ENCODE measurements at places on chromosomes 7 and 10.

DNA sequence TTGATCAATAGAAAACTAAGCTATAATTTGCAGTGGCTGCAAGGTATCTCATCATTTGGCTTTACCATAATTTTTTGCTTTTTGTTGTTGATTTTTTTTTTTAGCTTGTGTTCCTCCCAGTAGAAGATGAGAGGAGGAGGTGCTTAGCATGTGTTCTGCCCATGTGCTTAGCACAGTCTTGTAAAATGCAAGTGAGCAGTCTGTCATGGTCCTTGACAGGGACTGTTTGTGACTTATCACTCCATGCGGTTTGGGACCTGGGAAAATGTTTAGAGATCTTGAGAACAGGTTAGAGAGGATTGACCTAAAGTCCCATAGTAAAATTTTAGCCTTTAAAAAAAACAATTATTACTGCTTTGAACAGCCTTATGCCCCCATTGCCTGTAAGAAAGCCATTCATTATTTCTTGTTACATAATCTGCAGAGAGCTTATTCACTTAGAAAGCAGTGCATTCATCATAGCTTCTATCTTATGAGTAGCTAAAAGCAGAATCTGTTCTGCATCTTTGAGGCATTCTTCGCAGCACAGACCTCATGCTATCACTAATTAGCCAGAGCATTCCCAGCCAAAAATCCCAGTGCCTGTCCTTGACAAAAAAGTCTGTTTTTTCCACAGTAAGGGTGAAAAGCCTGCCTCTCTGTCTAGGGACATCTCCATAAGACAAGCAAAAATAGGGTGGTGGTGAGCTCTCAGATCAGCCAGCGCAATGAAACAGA, 748.7 kb upstream of the GALNT17 start:
- no peak for DNase-seq

DNA sequence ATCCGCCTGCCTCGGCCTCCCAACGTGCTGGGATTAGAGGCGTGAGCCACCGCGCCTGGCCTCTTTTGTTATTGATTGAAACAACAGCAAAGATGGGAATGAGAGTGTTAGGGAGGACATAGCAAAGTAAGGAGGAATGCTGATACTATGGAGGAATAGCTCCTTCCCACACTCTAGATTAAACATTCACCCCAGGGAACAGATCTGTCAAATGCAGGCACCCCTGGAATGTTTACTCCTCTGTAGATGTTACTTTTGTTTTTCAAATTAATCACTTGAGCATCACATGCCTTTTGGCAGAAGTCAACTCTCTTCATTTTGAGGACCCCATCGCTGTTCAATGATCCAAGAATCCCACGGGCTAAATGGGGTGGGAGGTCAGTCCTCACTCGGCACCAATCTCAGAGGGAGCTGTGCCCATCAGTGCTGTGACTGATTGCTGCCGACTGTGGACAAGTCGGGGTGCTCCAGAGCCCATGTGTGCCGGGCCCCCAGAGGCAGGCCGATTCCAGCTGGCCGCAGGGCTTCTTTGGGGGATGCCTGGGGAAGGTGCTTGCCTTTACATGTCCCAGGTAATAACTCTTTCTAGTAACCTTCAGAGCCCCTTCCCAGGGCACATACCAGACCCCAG, 10.2 kb upstream of the COBL start:
- DNase-seq, result no peak

DNA sequence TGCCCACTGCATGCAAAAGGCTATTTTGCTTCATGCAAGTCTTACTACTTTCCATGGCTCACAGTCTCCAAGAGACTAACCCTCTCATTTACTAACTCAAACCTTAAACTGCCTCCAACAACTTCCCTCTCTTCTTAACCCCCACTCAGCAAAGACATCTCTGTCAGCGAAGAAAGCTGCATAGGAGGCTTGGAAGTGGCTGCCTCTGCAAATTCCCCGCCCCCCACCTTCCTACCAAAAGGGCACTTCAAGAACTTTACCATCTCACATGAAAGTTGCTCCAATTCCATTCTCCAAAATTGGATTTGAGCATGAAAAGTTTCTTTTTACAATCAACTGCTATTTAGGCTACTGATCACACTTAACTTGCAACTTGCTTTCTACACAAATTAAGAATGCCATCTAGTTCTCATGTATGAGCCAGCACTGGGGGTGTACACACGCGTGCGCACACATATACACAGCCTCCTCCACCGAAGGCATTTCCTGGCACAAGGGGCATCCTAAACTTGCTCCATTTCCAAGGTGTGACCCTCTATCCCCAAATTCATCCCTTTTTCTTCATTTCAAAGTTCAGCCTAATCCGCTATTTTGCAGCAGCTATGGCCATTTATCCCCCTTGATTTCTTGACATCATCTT, 1.8 kb downstream of the CCDC6 start:
- no peak for DNase-seq

- DNase-seq, result no peak
Observed at GRCh38 chr10:75350791-75351190, 50.8 kb downstream of the ZNF503 start.

GRCh38 chr10:29430101-29430500, 141.2 kb downstream of the LYZL1 start:
- no peak for DNase-seq

- no peak for DNase-seq
Observed at GRCh38 chr10:68665841-68666240, 55.2 kb upstream of the CCAR1 start.

- no peak for DNase-seq
Observed at GRCh38 chr7:141738592-141739013, 445 bp downstream of the SSBP1 start.

- peak; percentile 45 for DNase-seq
Observed at GRCh38 chr10:32256613-32257437, 90.1 kb downstream of the EPC1 start.

DNA sequence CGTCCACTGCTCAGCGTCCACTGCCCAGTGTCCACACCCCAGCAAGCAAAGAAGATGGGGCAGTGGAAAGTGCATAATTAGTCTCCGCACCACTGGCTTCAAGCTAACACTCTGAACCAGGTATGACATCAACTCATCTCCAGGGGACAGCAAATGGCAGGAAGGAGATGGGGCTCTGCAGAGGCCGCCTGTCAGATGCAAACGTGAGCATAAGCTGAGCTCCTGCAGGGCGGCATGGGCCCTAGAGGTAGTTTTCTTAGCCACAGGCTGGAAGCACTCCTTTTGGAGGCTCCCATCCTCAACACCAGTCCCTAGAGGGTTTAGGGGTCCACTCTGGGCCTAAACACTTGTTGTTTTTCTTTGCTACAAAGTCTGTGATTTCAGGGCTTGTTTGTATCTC, 335.8 kb upstream of the MKI67 start:
- DNase-seq, result no peak

DNA sequence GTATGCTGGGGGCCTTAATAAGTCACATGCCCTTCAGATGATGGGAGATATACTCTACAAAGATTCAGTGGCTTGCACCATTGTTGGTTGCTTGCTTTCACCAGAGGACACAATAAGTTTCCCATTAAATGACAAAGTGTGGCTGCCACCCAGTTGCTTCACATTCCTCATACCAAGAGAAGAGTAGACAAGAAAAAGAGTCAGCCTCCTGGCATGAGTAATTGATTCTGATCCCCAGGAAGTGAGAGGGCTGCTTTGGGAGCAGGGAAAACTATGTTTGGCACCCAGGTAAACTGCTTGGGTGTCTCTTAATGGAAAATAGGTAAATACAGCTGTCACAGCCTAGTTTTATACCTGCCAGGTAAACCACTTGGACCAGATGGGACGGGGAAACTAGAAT, 66.7 kb upstream of the IL6 start:
- DNase-seq, result no peak

GRCh38 chr10:71782221-71782916, 9.0 kb upstream of the VSIR start:
- no peak for DNase-seq

DNA sequence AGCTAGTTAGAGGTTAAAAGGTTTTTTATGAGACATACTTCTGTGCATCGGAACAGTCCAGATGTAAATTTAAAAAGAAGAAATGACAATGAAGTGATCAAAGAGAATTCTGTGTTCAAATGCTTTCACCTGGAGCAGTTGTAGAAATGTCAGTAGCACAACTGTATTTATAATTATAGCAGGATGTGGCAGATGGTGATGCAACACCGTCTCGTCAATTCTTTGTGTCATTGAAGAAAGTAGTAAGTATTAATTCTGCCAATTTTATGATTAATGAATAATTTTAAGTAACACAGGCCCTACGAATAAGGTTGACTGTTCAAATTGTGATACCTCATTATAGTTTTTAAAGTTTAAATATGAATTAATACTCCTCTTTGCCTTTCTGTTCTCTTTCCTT, 171.1 kb downstream of the ADK start:
- DNase-seq, result no peak

DNA sequence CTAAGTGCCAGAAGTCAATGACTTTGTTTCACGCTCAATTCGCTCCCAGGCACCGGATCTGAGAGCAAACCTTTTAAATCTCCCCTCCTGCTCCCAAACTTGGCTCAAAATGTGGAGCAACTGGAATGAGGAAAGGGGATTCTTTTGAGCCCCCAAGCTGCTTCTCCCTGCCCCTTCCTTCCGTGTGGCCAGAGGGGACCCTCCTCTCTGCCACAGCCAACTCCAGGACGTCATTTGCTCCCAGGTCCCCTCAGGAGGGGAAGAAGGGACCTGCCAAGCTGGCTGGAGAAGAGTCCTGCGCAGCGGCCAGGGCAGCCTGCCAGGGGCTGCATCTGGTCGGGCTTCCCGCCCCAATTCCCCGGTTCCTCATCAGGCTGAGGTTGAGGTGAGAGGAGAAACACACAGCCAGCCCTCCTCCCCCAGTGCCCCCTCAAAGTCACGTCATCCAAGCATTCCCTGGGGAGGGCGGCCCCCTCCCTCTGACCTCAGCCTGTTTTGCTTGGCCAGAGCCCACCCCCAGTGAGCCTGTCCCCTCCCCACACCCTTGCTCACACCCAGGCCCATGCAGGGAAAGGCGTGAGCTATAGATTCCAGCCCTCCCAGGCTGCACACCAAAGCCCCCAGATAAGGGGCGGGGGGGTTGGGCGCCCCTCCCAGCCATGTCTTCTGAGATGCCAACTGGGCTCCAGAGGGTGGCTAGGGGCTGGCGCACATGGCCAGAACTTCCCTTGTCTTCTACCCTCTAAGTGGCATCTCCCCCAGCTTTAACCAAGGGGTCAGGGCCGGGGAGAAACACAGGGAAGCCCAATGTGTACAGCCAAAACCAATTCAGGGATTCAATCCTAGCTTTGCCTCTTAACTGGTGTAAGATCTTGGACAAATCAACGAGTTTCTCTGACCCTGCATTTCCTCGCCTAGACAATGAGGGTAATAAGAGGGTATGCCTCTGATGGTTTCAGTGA, 35.0 kb downstream of the SH3PXD2A start:
- no peak for DNase-seq

GRCh38 chr7:42611961-42612360, 299.9 kb downstream of the C7orf25 start:
- no peak for DNase-seq

- no peak for DNase-seq
Observed at GRCh38 chr10:130485236-130485957, 349.2 kb downstream of the GLRX3 start.

GRCh38 chr7:135980012-135980551, 2.9 kb upstream of the MTPN start:
- DNase-seq, result no peak

GRCh38 chr10:98167191-98167590, 32.7 kb downstream of the R3HCC1L start:
- no peak for DNase-seq

DNA sequence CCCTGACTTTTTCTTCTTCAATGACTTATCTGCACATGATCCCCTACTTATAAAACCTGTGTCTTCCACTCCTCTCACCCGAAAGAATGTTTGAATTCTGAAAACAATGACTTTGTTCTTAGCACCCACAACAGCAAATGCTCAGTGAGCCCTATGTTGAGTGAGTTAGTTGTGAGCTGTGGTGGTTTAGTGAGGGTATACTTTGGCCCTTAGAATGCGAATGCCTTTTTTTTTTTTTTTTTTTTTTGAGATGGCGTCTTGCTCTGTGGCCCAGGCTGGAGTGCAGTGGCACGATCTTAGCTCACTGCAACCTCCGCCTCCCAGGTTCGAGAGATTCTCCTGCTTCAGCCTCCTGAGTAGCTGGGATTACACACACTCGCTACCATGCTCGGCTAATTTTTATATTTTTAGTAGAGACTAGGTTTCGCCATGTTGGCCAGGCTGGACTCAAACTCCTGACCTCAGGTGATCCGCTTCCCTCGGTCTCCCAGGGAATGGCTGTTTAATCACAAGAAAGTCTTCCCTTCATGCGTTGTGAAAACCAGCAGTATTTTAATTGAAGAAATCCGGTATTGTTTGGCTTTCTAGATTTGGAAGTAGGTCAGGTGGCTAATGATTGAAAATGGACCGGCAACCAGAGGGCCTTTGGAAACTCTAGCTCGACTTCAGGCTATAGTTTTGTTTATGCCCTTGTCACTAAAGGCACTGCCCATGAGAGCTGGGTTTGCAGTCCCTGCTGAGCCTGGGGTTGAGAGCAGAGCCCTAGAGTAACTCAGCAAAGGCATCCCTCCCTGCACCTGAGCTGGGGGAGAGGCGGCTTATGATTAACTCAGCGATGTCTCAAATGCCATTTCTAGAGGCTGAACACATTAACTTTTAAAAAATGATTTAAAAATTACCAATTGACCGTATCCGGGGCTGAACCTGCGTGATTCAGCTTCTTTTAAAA, 41.3 kb downstream of the CUX1 start:
- DNase-seq, result no peak

DNA sequence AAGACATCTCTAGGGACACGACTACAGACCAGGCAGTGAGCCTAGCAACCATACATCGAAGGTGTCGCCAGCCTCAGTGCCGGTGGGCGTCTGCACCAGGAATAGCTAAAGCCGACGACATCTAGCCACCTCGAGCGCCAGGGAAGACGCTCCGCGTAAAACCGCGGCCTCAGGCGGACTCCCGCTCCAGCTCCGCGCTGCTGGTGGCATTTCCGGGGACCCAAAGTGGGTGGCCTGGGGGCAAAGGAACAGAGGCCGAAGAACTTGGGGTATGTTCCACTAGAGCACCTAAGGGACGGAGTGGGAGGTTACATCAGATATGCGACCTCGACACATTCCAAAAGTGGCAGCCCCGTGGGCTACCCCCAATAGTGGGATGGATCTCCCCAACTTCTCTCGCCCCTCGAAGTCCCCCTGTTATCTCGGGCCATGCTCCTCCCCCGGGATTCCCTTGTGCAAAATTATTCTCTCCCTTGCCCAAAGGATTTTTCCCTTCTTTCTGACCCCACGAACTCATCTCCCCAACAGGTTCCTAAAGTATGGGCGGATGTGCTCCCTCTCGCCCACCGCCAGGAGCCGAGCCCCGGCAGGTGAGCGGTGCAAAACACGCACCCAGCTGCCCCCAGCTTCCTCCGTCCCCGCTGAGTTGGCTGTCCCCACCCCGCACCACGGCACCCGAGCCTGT, 1.2 kb downstream of the KCNMA1 start:
- no peak for DNase-seq

- no peak for DNase-seq
Observed at GRCh38 chr7:18572154-18572553, 76.6 kb downstream of the HDAC9 start.

GRCh38 chr7:2983586-2983985, 60.1 kb downstream of the CARD11 start:
- DNase-seq, result no peak

GRCh38 chr7:158664406-158664805, 40.2 kb downstream of the NCAPG2 start:
- no peak for DNase-seq
